ENCODE measurements at places on chromosomes 7 and 10.

DNA sequence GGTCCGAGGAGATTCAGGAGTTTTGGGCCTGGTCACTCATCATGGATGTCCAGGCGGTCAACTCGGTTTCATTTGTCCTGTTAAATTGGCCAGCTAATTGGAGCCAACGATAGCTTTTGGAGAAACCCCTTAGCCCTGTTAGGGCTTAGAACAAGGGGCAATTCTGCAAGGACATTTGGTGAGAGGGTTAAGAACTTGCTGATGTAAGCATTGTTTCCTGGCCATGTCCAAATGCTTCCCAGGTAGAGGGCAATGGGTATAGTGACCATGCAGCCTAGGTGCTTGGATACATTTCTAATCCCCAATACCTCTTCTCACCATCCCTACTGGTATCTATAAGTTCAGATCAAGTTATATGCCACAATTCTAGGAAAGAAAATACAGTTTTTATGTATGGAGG is 131.5 kb downstream of the RPS24 start:
- DNase-seq, result no peak

GRCh38 chr10:11532306-11532705 is 79.1 kb downstream of the USP6NL start:
- no peak for DNase-seq

DNA sequence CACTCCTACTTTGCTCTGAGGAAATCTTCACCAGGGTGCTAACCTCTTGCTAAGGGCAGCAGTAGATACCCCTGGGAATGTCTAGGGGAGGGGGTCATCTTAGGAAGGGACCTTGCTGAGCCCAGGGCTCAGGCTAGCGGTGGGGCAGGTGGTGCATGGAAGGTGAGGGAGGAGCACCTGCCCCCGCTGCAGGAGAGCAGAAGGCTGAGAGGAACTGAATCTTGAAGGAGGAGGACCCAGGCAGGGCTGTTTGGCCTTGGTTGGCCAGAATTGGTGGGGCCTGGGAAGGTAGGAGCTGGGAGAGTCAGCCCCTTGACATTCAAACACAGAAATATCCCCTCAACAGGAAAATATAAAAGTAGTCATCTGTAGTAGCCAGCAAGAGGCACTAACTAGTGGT is 7.0 kb downstream of the CALHM3 start:
- no peak for DNase-seq

DNA sequence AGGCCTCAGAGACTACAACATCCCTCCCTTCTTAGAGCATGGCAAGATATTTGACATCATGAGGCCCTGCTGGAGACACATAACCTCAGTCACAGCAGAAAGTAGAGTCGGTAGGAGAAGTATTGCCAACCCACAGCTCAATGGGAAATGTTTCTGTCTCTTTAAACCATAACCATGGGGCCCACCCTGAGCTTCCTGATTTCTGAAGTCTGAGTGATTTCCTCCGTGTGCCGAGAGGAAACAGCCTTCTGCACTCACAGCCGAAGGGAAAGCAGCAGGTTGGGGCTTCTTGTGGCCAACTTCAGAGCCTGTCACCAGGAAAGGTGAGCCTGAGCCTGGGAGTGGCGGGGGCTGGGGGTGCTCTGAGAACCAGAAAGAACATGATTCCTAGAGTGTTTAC is at the start of gene GIMAP1:
TSS of gene GIMAP1 (plus strand) at position 246 of the 400 bp plus-strand sequence. CDS start 2,435 bp downstream, outside the sequence.
- no peak for DNase-seq

DNA sequence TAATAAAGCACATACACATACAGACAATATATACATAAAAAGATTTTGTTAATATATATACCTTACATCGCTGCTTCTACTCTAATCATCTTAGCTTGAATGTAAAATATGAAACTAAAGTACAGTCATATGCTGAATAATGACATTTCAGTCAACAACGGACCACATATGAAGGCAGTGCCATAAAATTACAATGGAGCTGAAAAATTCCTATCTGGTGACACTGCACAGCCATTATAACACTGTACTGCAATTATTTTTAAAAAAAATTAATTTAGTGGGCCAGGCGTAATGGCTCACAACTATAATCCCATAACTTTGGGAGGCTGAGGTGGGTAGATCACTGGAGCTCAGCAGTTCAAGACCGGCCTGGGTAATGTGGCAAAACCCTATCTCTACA is 122.3 kb downstream of the JMJD1C start:
- no peak for DNase-seq

DNA sequence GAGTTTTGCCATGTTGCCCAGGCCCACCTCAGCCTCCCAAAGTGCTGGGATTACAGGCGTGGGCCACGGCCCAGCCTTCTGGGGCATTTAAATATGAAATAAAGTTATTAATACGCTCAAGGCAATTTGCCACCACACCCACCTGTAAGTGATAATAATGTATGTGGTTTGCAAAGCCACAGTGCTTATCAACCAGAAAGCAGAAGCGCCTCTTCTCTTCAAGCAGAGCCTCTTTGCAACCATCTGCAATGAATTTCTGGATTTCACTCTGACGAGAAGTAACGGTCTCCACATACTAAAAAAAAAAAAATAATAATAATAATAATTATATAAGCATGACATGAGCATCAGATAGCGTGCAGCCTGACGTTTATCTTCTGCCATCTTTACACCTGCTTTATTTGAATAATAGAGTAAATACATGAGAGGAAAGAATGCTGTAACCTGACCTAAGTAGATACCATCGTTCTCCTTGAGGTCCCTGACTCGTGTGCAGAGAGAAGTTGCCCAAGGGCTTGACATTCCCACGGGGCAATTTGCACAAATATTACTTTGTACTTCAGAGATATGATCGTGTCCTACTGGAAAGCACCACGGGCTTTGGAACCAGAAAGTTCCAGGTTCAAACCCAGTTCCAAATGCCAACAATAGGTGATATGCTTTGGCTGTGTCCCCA is 34.0 kb downstream of the BRI3 start:
- no peak for DNase-seq

DNA sequence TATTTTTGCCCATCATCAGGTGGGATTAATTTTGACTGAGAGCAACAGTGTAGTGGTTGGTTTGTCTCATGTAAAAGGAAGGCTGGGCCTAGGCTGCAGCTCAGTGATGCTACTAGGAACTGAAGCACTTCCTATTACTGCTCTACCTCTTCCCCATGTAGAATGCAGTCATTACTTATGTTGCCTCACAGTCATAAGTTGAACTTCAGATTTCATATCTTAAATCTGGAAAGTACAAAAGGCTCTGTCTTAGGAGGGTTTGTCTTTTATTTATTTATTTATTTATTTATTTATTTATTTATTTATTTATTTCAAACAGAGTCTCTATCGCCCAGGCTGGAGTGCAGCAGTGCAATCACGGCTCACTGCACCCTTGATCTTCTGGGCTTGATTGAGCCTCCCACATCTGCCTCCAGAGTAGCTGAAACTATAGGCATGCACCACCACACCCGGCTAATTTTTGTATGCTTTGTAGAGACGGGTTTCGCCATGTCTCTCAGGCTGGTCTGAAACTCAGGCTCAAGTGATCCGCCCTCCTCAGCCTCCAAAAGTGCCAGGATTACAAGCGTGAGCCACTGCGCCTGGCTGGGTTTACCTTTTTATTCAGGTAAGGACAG is 721.7 kb upstream of the GALNT17 start:
- no peak for DNase-seq

DNA sequence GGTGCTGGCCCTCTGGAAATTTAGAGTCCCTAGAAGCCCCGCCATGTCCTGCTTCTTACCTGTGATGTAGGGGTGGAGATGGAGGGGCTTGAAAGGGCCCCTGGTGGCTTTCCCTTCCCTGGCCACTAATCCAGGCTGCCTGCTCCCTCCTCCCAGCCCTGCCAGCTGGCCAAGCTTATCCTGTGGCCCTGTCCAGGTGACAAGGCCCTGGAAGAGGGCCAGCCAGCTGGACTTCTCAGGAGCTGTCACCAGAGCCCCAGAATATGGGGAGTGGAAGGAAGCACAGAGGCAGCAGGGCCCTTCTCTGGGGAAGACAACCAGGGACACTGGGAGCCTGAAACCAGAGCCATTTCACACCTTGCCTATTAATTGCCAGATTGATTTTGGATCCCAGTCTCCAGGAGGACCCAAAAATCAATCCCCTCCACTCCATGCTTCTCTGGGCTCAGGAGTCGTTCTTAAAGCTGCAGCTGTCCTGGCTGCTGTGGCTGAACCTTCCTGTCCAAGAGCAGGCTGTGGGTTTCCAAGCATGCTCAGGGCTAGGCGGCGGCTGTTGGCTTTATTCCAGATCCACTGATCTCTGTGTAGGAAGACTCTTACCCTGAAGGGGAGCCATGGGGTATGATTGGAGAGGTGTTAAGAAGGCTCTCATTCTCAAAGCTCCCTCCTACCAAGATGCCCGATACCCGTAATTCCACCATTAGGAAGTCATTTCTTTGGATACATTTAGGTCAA is 52.6 kb upstream of the PCBD1 start:
- no peak for DNase-seq

DNA sequence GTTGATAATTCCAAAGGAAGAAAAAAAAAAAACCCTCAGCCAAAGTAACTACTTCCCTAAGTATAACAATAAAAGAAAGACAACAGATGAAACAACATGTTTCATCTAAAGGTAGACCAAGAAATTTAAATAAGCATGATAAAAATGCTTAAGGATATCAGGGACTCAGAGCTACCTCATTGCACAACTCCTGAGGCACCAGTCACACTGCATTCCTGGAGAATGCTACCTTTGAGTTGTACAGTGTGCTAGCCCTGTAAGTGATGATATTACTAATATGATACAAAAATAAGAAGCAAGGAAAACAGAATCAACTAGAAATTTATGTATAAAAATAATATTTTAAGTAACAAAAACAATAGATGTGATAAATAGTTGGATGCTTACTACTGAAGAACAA is 29.5 kb upstream of the C7orf33 start:
- no peak for DNase-seq

- DNase-seq, result no peak
Observed at GRCh38 chr7:105932835-105933477, 30.1 kb upstream of the CDHR3 start.

- no peak for DNase-seq
Observed at GRCh38 chr7:36273836-36274235, 115.8 kb upstream of the ANLN start.

- no peak for DNase-seq
Observed at GRCh38 chr10:125820701-125821100, 2.4 kb downstream of the UROS start.

GRCh38 chr10:11886851-11887250 is 63.7 kb downstream of the PROSER2 start:
- no peak for DNase-seq

- no peak for DNase-seq
Observed at GRCh38 chr10:114052255-114052654, 8.6 kb downstream of the ADRB1 start.

DNA sequence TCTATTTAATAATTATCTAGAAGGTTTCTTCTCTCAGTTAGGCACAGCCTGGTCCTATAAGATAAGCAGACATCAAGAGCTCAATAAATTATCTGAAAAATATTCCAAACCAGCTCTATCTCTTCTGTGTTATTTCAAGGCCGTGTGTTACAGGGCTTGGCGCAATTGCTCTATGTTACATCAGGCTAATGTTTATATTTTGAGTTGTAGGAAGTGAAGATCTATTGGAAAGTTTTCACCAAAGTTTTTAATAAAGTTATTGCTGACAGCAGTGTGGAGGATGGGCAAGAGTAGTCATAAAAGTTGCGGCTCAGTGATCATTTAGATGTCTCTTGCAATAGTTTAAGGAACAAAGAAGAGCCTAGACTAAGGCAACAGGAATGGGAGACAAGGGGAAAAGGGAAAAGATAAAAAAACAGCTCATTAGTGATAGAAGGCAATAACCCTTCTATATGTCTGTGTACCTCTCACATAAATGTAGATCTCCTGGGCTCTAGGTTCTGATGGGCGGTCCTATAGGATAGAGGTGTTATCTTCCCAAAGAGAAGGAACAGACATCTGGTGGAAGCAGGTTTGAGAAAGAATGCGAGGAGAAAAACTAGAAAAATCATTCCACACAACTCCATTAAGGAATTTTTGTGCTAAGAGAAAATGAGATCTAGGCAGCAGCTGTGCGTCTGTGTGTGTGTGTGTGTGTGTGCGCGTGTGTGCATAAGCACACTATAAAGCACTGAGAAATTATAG is 5.9 kb upstream of the ANKRD7 start:
- no peak for DNase-seq

GRCh38 chr10:58567652-58568051 is 55.0 kb downstream of the BICC1 start:
- no peak for DNase-seq

GRCh38 chr10:77267703-77268675 is 369.6 kb downstream of the KCNMA1 start:
- DNase-seq, result no peak

- DNase-seq, result no peak
Observed at GRCh38 chr10:115936926-115937767, 335.9 kb downstream of the GFRA1 start.

DNA sequence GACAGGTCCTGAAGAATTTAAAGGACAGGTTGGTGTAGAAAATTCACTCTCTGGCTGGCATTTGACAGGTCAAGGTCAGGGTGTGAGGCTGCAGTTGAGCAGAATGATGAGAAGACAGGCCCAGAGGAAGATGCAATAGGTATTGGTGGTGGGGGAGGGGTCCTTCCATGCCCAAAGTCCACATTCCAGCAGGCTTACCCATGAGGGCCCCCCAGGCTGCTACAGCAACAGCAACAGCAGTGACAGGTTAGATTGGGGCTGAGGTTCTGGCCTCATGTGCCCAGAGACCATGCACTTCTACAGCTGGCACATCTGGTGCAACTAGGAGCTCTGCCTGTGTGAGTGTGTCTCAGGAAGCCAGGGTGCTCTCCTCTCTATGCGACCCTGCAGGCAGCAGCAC is 223.5 kb upstream of the GHITM start:
- no peak for DNase-seq

DNA sequence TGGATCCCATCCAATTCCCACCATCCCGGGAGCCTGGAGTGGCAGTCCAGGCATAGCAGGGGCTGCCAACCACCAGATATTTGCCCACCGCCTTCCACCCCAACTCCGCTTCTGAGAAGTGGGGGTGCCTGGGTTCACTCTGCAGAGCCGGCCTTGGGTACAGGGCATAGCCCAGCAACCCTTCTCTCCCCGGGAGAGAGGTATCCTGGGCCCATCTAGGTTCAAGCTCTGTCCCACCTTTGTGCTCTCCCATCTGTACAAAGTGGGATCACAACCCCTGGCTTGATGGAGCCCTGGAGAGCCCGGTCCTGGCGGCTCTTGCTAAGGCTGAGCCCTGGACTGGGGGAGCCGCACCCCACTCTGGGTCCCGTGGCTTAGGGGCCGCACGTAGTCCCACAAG is 12.2 kb downstream of the MICALL2 start:
- no peak for DNase-seq

- no peak for DNase-seq
Observed at GRCh38 chr7:24981171-24981951, 1.4 kb upstream of the OSBPL3 start.

GRCh38 chr10:126729314-126729870 is 58.9 kb upstream of the C10orf90 start:
- DNase-seq, result no peak

GRCh38 chr7:1251796-1252539 is 19.3 kb downstream of the UNCX start:
- DNase-seq, result no peak

GRCh38 chr7:20576166-20576660 is 39.3 kb upstream of the ABCB5 start:
- DNase-seq, result no peak

All from NCI-H1048 (cell line).